ENCODE measurements at places on chromosomes 5 and 9.

- DNase-seq, result no peak
These were observed 483.1 kb upstream of the PIK3R1 start for GRCh38 chr5:67732471-67732870.

DNA sequence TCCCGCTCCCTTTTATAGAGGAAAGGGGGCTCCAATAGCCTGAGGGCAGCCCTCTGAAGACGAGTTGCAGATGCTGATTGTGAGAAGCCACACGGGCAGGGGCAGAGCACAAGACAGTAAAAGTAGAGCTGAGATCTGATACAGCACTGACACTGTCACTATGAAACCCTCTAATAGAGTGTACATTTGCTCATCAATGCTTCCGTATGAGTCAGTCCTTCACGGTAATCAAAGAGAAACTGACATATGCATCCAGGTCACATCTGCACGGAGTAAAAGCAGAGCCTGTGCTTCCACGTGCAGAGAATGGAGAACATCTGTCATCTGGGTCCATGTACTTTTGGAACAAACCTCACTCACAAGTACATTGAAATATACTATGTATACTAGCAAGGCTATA is 60.6 kb upstream of the TMEM215 start:
- DNase-seq, result no peak

DNA sequence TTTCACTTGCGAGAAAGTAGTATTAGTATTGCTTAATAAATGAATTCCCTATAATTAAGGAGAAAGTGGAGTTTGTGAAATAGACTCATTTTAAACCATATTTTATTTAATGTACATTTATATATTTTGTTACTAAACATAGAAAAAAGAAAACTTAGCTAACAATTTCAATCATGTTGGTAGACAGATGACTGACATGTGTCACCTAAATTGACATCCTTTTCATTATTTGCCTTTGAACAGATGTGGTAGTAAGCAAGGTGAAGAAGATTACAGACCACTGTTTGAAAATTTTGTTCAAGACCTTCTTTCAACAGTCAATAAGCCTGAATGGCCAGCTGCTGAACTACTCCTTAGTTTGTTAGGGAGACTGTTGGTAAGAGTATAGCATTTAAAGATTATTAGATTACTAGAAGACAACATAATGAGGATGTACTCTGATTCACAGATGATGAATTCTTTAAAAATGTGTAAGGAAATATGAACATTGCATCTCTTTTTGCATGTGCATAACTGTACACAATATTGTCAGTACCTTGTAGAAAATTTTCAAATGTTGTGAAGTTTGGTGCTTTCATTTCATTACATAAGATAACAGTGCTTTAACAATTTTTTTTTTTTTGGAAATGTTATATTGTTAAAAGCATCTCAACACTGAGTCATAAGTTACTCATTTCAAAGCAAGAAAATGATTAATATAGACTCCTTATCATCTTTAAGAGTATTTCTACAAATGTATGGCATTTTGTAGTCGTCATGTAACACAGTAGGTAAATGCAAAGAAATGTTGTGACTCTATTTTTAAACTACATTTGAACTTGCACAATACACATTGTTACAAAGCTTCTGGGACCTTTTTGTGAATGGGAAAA is 139.5 kb downstream of the NIPBL start:
- no peak for DNase-seq

- no peak for DNase-seq
These were observed 15.0 kb downstream of the STK10 start for GRCh38 chr5:172172912-172173563.

DNA sequence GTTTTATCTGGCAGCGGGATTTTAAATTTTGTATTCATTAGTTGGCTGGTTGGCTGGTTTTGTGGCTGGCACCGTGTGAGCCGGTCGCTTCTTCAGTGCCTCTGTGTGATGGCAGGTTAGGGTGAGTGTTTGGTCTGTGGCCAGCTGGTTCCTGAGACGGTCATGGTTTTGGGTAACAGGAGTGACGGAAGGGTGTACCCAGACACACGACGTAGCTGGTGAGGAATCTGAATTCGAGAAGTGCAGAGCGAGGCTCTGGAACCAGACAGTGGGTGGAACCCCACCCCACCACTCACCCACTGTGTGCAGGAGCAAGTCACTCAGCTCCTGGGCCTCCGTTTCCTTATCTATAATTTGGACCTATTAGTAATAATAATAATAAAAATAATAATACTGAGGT is 2.7 kb downstream of the BTNL9 start:
- DNase-seq, result no peak

DNA sequence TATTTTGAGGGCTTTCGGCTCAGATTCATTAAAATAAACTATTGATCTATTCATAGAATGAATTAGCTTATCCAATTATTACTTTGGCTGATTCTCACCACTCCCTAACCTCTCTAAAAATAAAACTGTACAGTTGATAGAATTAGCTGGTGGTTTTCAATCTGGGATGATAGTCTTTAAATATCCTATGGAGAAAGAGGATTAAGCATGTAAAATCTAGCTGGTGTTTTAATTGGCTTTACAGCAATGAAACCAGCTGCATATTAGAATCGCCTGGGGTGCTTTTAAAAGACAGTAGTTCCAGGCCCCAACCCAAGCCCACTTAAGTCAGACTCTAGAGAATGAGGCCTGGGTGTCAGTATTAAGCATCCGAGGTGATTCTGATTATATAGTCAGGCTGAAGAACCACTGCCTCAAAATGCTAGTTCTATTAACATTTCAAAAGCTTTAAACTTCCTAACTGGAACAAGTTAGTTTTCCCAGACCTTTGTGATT is 95.1 kb downstream of the MAP1B start:
- no peak for DNase-seq

DNA sequence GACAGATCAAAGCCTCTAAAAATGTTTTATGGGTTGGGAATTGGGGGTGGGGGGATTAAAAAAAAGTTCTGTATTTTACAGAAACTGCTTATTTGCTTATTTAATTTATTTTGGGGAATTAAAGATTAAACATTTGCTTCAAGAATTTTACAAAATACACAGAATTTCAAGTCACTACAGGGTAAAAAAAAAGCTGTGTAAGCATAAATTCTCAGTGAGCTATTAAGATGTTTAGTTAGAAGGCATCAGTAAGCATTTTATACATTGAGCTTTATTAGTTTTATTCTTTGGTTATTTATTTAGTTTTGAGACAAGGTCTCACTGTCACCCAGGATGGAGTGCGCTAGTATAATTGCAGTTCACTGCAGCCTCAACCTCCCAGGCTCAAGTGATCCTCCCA is 5.2 kb downstream of the BDP1 start:
- no peak for DNase-seq

- DNase-seq, result no peak
These were observed 117.9 kb upstream of the KCNN2 start for GRCh38 chr5:114243972-114244317.

DNA sequence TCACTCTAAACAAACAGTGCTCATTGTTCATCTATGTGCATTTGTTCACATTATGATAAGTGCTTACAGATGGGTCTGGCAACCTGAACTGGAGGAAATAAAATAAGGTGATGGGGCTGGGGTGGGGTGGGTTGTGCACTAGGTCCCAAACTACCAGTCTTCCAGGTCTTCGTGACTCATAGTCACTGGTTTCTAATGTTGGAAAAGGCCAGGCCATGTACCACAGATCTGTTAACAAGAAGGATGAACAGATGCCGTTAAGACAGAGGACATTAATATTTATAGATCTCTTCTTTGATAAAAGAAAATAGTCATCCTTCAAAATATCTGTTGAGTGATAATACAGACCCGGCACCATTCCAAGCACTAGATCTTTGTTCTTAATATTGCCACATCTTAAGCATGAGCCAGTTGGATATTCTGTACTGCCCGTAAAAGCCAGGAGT is 71.4 kb upstream of the STARD4 start:
- DNase-seq, result no peak

DNA sequence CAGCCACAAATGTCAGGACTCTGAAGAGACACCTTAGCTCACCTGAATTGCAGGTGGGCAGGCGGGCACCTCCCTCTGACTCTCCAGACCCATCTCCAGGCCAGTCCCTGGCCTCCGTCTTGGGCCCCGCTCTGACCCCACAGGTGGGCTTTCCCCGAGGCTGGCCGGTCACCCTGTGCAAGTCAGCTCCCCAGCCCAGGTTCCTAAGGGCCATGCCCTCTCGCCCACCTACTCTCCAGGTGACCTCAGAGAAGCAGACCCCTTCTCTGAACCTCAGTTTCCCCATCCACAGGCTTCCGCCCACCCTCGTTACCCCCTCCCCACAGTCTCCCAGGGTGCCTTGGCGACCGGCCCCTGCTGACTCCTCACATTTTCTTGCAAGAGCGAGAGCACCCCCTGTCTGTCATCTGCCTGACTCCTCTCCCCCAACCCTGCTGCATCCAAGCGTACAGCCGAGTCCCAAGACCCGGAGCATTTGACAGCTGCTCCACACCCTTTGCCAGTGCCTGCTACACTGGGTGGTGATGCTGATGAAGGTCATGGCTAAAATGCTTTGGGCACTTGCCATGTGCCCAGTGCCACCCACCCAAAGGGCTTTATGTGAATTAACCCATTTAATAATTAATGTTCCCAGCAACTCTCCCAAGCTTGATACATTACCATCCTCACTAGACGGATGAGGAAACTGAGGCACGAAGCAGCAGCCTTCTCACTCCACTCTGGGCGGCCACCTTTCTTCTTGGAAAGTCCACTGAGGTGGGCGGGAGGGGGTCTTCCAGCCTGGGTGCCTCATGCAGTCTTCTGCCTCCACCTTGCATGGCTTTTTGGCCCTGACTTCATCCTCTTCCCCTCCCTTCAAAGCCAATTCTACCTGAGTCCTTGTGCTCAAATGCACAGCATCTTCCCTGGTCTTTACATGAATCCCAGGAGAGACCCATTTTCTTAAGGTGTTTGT is 51.1 kb upstream of the ORM1 start:
- no peak for DNase-seq

- DNase-seq, result no peak
These were observed 99.5 kb downstream of the LHFPL2 start for GRCh38 chr5:78549043-78549442.
